ENCODE measurements at places on chromosomes 13 and 19.
A peak's percentile ranks its signal among the peaks of the same experiment; 100 is the strongest.

GRCh38 chr13:30141775-30142485 lies 165.4 kb downstream of the KATNAL1 start:
- no peak for DNase-seq

- DNase-seq, result no peak
Observed at GRCh38 chr13:98665638-98665995, 86.9 kb downstream of the SLC15A1 start.

DNA sequence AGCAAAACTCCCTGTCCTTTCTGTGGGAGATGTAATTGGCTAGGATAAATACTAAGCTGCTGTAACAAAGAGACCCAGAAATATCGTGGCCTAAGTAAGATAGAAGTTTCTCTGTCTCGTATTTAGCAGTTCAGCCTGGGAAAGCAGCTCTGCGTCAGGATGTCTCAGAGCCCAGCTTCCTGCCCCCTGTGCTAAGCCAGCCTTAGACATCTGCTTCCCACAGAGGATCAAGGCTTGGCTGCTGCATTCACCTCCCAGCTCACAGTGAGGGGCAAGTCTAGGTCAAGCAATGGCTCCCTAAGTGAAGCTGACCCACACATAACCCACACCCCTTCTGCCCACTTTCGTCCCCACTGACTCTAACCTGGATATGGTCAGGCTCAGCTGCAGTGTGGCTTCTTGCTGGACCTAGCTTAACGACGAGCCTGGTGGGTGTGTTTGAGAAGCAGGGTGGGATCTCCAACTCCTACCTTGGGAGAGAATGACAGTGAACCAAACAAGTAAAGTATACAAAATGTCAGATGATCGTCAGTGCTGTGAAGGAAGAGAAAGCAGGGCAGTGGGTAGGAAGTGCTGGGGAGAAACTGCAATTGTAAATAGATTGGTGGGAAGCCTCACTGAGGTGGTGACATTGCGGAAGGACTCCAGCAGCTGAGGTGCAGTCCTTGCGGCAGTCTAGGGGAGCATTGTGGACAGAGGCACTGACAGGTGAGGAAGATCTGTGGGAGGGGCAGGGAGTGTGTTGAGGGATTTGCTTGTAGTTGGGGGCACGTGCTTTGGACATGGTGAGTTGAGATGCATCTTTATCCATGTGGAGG lies 82.9 kb downstream of the TNFRSF19 start:
- DNase-seq, result no peak

DNA sequence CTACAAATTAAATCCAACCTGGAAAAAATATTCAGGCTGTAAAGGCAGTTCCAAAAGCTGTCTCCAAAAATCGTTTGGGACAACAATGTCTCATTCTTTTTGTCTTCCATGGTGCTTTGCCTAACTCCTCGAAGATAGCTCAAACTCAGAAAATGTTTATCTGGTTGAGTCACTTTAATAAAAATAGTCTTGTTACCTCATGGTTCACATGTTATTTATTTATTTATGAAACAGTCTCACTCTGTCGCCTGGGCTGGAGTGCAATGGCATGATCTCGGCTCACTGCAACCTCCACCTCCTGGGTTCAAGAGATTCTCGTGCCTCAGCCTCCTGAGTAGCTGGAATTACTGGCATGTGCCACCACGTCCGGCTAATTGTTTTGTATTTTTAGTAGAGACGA lies 4.9 kb upstream of the BRD4 start:
- no peak for DNase-seq

GRCh38 chr19:51514866-51515481 lies 13.4 kb upstream of the SIGLEC12 start:
- no peak for DNase-seq

GRCh38 chr19:3229888-3230496 lies 5.5 kb downstream of the CELF5 start:
- no peak for DNase-seq

DNA sequence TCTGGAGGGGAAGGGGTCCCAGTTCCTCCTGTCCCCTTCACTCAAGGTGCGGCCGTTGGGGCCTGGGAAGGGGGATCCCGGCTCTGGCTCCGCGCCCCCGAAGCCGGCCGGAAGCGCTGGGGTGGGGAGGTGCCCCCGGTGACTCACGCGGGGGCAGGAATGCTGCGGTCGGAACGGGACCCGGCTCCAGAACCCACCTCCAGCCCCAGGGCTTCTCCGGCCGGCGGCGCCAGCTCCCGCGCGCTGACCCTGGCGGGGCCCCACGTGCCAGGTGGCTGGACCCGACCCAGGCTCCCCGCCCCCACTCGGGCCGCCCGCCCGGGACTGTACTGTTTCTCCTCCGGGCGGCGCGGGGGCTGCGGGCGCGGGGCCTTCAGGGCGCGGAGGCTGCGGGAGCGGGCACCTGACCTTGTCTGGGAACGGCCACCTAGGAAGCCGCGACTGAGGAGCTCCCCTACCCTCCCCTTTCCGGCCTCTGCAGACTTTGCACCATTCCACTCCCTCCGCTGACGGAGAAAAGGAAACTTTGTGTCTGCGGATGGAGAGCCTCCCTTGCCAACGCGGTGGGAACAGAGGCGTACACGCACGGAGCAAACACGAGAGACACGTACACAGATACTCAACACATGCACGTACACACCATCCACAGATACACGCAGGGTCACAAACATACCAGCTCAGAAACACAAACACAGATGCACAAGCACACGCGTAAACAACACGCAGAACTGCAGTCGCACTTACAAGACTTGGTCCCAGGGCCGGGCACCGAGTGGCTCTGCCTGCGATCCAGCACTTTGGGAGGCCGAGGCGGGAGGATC lies 7.2 kb downstream of the AXL start:
- DNase-seq, result peak; percentile 4

- DNase-seq, result no peak
Observed at GRCh38 chr13:102508411-102508810, 88.4 kb upstream of the TPP2 start.

- no peak for DNase-seq
Observed at GRCh38 chr13:39189778-39190177, 151.5 kb downstream of the NHLRC3 start.

DNA sequence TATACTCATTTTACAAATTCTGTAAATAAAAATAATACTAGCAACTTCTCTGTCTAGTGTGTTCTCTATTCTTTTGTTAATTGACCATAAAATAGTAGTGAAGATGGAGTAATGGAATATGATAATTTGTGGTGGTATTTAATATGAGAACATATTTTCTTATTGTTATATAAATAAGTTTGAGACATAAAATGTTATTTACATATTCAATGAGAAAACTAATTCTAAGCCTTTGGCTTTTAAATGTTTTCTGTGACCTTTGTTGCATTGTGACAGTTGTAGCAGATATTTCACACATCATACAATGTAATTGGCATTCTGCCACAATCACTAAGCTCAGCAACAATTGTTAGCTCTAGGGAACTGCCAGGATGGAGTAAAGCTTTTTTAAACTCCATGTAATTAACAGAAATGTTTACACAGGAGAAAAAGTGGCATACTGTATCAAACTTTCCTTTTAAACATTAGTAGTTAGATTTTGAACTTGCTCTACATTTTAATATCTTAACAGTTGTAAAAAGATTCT lies 562.1 kb upstream of the PCDH9 start:
- DNase-seq, result no peak

- no peak for DNase-seq
Observed at GRCh38 chr19:6292006-6292405, 12.2 kb upstream of the MLLT1 start.

DNA sequence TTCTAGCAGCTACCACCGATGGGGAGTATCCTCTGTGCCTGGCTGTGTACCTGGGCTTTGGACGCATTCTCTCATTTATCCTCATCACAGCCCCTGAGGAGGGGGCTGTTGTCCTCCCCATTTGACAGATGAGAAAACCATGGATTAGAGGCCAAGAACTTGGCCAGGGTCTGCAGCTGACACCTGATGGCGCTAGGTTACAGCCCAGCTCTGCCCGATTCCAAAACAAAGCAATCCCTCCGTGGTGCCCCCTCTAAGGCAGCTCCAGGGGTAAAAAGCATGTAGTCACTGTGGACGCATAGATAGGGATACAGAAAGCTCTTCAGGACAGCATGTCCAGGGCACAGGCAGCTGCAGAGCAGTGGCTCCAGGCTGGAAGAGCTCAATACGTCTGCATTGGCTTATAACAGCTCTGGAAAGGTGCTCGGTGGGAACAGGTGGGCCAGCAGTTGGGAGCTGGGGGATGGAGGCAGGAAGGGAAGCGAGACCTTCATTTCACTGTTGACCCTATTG lies 35.4 kb upstream of the UQCRFS1 start:
- DNase-seq, result no peak

GRCh38 chr13:113411216-113412023 lies 41.9 kb downstream of the ADPRHL1 start:
- DNase-seq, result no peak

DNA sequence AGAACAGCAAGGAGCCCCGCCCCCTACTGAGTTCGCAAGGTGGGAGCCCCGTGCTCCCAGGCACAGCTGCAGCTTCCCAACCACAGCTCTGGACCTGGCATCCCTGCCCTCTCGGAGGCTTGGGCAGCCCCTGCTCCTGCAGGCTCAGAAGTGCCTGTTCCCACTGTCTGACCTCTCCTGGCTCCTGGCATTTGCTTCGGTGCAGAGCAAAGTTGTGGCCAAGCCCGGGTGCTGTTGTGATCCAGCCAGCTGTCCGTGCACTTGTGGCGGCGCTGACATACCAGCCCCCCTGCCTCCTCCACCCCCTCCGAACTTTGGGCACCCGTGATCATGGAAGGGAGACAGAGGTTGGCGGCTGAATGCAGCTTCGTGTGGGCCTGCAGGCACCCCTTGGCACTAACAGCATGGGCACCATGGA lies 1386.8 kb downstream of the PCDH9 start:
- no peak for DNase-seq

DNA sequence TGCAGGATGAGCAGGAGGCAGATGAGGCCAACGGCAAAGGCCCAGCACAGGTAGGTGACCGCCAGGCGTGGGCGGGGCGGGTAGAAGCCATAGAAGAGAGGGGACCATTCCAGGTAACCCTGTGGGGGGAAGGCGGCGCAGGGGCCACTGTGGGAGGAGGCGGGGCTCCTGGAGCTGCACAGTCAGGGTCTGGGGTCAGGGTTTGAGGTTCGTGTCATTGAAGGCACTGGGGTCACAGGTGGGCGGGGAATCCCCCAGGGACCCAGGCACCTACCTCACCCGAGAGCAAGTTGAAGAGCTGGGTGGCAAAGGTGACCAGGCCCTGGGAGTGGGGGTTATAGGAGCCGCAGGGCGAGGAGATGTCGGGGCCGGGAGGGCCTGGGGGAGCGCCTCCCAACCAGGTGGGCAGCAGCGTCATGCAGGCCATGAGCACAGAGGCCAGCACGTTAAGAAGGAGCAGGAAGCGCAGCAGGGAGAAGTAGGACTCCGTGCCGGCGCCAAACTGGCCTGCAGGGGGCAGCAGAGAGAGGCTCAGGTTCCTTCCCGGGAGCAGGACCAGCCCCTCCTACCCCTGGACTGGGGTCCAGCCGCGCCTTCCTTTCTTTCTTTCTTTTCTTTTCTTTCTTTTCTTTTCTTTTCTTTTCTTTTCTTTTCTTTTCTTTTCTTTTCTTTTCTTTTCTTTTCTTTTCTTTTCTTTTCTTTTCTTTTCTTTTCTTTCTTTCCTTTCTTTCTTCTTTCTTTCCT lies 4.6 kb downstream of the TMC4 start:
- peak; percentile 85 for DNase-seq

- DNase-seq, result no peak
Observed at GRCh38 chr19:30890033-30890432, 459.2 kb downstream of the TSHZ3 start.

DNA sequence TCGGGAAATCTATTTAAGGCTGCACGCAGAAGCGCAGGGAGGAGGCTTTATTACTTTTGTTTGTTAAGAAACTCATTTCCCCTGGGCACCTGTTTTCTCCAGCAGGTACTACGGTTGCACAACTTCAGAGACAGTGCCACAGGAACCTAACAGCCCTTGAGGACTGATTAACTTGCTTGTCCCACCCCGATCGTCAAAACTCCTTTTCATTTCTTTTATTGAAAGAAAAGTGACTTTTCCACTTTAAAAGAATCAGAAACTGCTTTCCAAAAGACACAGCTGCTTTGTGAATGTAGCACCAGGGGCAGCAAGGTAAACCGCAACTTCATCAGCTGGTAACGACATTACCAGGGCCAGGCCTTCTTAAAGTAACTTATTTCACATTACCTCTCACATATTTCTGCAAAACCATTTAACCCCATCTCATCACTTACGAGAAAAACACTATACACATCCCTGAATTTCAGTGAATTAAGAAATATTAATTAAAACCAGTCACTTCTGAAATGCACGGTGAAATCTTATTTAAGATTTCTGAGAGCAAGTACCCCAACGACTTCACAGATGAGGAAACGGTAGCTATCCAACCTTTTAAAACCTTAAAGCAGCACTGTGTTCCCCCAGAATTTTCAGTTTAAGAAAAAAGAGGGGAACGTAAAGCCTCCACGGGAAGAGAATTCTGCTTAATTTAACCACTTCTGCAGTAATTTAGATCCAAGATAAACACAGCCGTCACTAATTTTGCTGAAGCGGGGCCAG lies 1.4 kb downstream of the ANKRD10 start:
- DNase-seq, result no peak

DNA sequence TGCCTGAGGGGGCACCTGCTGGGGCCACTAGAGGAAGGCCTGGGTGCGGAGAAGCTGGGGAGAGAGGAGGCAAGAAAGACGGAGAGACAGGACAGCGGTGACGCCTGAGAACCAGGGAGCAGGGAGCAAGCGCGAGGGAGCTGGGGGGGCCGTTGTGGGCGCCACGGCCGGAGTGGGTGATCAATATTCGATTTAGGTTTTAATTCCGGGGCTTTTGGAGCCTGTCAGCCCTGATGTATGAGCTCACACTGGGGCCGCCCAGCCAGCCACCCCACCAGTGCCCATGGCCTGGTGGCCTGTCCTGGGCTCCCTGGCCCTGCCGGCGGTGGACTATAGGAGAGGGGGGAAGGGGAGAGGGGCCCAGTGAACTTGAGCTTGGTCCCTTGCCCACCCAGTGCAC lies 8.7 kb upstream of the ERFL start:
- DNase-seq, result no peak

All from activated CD8-positive, alpha-beta memory T cell treated with anti-CD3 and anti-CD28 coated beads for 4 hours (primary cell).